ENCODE measurements at places on chromosomes 5 and 9. TPM values are rescaled to one million over a fixed set of nuclear protein-coding genes. Genes with fewer than 3 reads are reported as not detected.

SV2C gene
- total RNA-seq = not detected

PCDHB14 gene
- 1.4 TPM for total RNA-seq

RXFP3 gene
- total RNA-seq = 0.13 TPM

ANKDD1B gene
- not detected for total RNA-seq

CXCL14 gene
- not detected for total RNA-seq

ARL10 gene
- 5.7 TPM for total RNA-seq

TMC1 gene
- not detected for total RNA-seq

ORM2 gene
- total RNA-seq = not detected

LCN2 gene
- total RNA-seq = 1.8 TPM

ADAMTS19 gene
- 0.39 TPM for total RNA-seq

IRX1 gene
- 1.7 TPM for total RNA-seq

COL23A1 gene
- total RNA-seq = not detected
